ENCODE measurements at places on chromosomes 2 and 18.

DNA sequence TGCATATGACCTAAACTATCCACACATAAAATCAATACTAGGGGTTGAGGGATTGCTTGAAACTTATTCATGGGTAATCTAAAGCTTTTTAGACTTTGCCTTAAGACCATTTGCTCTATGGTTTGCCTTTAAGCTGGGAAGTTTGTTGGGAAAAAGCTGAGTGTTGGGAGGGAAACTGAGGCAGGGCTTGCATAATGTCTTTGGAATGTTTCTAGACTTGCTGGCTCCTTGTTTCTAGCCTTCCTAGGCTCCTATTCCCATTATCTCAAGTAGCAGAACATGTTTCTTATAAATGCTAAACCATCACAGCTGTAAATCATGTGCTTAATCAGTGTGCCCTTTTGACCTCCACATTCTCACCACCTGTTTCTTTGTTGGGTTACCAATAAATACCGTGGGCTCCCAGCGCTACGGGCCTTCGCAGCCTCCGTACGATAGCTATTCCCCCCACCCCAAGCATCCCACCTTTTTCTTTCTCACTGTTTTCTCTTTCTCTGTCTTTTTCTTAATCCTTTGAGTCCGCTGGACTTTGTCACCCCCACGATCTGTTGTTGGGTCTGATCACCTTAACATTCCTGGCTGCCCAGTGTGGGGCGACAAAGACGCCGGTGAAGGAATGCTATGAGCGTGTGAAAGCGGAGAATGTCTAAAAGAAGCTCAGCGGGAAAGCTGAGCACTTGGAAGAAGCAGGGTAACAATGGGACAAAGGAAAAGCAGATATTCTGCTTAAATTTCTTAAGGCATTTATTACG is 49.4 kb upstream of the CWC22 start:
- no peak for DNase-seq

DNA sequence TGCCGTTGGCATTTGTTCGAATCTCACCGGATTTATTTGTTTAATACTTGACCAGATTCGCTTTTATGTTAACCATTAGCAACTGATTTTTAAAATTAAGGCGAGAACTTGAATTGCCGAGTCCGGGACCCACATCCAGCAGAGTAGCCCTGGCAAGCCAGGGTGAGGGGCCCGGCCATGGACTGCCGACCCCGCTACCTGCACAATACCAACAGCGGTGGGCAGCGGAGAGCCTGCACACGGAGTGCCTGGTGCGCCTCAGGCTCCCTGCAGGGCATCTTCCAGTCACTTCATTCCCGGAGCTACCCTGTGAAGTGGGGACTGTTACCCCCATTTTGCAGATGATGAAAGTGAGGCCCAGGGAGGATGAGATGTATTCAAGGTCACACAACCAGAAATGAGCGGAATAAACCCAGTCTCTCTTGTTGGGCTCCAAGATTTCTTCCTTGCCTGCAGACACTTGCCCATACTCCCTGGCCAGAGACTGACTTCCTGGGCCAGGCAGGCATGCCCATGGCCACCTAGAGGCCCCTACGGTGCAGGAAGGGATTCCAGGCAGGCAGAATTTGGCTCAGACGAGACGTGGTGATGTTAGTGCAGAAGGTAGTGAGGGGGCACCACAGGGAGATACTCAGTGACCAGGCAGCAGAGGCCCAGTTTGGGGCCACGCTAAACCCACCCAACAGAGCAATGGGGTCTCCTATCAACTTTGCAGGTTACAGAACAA is 2.9 kb downstream of the FBLN7 start:
- DNase-seq: no peak

DNA sequence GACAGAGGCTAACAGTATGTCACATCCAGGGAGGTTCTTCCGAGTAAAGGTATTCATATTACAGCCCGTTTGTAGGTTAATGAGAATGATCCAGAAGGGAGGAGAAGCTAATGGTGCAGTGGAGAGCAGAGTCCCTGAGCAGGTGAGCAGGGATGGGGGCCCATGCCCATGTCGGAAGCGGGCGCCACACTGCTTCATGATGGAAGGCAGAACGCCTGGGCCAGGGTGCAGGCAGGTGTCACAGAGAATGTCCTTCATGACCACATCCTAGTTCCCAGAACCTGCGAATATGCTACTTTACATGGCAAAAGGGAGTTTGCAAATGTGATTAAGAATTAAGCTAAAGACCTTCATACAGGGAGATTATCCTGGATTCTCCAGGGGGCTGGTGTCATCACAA is 4.0 kb downstream of the HES6 start:
- DNase-seq: no peak

- DNase-seq: no peak
Observed at GRCh38 chr2:111068435-111069058, 52.2 kb upstream of the BCL2L11 start.

- DNase-seq: no peak
Observed at GRCh38 chr2:219309278-219309677, at the start of gene PTPRN. Gene PTPRN, minus strand, starts transcription at chr2:219309401. Its CDS starts 69 bp downstream, at chr2:219309332.

GRCh38 chr2:232162187-232162586 is 200.7 kb downstream of the DIS3L2 start:
- no peak for DNase-seq

- DNase-seq: no peak
Observed at GRCh38 chr18:47815486-47816270, 114.8 kb downstream of the SMAD2 start.

- no peak for DNase-seq
Observed at GRCh38 chr18:45493830-45494229, 121.4 kb upstream of the SLC14A2 start.

GRCh38 chr18:74784752-74785151 is 187.1 kb downstream of the ZNF407 start:
- DNase-seq: no peak

DNA sequence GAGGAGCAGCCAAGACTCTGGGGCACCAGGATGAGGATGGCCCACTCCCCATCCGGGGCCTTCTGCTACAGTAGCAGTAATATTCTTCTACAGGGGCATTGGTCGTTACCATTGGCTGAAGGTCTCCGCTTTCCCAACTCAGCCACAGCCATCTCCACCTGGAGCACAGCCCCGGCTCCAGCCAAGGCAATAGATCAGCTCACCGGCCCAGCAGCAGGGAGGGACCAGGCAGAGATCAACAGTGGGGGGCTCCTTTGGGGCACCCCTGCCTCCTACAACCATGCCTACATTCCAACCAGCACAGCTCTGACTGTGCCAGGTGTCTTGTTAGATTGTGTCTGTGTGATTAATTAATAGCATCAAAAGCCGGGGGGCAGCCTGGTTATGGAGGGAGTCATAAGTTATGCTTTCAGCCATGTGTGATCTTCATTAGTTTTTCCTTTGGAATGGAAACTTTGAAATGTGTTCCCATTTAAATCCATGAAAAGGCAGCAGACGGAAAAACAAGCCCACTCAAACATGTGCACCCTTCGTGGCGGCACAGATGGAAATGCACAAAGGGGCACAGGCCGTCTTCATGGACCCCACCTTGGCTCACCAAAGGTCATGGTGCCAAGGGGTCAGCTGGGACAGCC is 68.6 kb upstream of the BZW1 start:
- no peak for DNase-seq

- no peak for DNase-seq
Observed at GRCh38 chr2:127235082-127235702, 15.1 kb upstream of the CYP27C1 start.

DNA sequence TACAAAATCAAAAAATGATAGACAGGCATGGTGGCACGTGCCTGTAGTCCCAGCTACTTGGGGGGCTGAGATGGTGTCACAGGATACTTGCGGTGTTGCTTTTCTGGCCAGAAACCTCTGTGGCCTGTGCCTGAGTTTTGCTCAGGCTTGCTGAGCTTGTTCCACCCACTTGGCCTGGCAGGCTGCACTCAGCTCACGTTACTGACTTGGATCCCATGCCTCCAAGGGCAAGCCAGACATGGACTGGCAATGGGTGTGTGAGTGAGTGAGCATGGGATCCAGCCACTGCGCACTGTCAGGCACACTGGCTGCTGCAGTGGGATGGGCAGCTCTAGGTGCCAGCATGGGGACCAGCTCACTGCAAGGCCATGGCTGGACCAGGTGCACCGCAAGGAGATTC is 67.9 kb downstream of the NCAPH start:
- DNase-seq: no peak

DNA sequence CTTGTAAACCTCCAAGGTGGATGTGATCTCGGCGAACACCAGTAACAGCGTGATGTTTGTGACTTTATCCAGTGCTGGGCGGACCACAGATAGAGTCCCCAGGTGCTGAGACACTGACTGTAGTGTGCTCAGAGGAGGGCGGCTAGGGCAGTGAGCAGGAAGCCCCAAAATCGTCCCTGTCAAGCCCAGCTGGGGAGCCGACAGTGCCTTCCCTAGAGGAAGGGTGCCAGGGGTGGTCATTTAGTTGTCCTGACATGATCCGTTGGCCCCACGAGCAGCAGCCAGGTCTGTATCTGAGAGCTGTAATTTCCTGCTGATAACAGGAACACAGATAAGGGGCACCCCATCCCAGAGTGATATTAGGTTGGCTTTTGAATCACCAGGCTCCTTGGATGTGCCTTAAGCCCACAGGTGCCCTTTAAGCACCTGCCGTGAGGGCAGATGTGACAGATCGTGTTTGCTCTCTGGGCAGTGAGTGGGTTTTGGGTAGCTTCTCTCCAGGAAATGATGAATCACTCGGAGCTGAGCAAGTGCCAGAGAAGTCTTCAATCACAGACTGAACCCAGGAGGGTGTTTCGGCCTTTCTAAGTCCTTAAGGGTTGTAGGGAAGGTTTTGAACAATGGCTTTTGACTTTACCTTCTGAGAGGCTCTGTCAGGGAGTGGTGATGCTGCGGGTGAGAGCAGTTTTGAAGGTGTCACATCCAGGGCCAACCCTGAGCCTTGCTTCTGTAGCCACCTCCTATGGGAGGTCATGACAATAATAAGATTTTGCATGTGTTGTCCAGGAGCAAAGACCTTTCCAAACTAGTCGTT is 7.7 kb downstream of the LPIN1 start:
- DNase-seq: peak; percentile 60

- DNase-seq: no peak
Observed at GRCh38 chr18:38466426-38466825, 900.8 kb upstream of the CELF4 start.

- DNase-seq: no peak
Observed at GRCh38 chr2:12727065-12727464, 10.3 kb downstream of the TRIB2 start.

DNA sequence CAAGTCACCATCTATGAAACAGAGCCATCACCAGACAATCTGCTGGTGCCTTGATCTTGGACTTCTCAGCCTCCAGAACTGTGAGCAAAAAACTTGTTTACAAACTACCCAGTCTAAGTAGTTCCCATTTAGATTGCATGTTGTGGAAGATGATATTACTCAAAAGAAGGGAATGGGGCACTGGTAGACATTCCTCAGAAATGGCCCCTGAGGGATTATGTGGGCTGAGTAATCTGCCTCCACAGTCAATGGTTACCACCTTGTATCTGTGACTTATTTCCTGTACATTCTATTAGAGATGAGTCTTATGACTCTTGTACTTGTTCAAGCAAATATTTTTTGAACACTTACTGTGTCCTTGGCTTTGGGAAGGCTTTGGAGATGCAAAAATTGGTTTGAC is 160.4 kb downstream of the NUP35 start:
- no peak for DNase-seq

DNA sequence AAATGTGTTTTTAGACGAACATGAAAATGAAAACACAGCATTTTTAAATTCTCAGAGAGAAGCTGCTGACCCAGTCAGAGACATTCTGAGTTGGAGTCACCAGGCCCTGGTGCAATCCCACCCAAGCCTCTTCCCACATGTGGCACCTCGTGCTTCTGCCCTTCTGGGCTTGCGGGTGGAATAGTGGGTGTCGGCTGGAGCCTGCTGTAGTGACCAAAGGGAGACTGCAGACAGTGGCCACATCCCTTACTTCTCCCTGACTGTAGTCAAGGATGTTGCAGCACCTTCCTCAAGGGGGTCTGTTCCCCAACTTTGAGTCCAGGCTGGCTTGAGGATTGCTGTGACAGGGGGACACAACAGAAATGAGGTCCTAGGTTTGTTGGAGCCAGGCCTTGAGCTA is 104.4 kb upstream of the GLI2 start:
- no peak for DNase-seq

GRCh38 chr18:76972846-76973519 is 150.6 kb downstream of the ZNF236 start:
- DNase-seq: no peak

GRCh38 chr2:140242889-140243288 is 1462.7 kb upstream of the NXPH2 start:
- no peak for DNase-seq

GRCh38 chr2:98893911-98894321 is 42.1 kb downstream of the CRACDL start:
- DNase-seq: no peak

DNA sequence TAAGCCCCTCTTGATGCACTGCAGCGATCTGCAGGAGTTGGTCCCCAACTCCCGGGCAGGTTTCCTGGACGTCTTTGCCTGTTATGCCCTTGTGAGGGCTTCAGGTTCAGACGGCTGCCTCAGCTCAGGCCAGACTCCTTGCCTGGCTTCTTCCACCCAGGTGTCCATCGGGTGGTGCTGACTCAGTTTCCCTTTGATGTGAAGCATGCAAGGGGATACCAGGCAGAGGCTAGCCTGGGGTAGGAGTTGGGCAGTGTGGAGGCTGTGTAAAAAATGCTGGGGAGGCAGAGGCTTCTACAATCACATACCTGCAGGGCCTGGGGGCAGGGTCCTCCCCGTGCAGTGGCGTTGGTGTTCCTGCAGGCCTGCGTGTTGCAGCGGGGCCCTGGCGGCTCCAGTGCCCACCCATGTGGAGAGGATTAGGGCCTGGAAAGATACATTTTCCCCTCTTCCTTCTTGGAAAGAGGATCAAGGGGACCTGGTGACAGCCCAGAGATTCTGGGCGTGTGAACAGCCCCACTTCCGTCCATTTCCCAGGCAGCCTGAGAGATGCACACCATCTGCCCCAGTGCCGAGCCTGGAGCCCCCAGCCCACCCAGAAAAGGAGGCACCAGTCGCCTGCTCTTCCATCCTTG is 338.3 kb downstream of the DYSF start:
- DNase-seq: no peak

GRCh38 chr2:233003658-233004555 is 9.1 kb downstream of the NGEF start:
- no peak for DNase-seq

DNA sequence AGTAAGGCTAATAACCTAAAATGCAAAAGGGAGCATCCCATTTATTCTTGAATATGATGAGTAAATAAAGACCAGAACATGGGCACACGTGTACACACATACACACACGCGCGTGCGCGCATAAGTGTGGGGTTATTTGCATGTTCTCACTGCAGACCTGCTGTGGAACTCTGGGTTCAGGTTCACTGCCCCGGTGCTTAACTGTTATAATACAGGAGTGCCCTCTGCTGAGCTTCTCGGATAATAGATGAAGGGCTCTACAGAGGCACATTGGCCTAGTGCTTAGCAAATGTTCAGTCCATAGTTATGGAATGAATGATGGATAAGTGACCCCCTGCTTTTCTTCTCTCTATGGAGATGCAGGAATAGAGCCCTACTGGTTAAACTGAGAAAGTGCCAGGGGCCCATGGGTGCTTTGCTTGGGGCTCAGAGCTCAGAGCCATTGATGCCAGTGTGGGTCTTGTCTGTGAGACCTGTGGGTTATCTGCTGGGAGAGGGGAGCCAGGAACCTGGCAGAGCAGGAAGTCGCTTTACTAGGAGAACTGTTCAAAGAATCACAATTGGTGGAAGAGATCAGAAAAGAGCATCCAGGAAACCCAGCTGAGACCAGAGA is 3.6 kb upstream of the ARL4C start:
- DNase-seq: peak; percentile 65

- DNase-seq: no peak
Observed at GRCh38 chr2:233060501-233060979, 398 bp downstream of the INPP5D start.

GRCh38 chr18:48455555-48456478 is 46.6 kb upstream of the ZBTB7C start:
- peak; percentile 29 for DNase-seq

GRCh38 chr2:223886726-223887125 is 49.3 kb upstream of the AP1S3 start:
- no peak for DNase-seq
